ENCODE measurements at places on chromosomes 4 and X.

DNA sequence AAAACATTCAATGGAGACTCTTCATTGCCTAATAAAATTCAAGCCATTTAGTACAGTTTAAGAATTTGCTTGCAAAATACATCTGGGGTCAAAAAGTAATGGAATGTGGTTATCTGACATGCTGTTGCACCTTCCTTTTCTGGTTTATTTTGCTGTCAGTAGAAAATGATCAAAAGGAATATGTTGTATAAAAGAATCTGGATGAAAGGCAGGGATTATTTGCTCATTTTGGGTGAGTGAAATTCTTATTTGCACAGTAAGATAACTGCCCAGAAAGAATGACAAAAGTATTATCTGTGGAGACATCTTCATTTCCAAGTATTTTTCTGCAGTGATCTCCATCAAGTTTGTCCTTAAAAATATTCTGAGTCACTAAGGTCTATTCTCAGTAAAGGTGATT, 30.4 kb downstream of the BOD1L1 start:
- DNase-seq, result no peak

- DNase-seq, result no peak
Measured at GRCh38 chrX:84174348-84174747, 13.7 kb downstream of the RPS6KA6 start.

- DNase-seq, result peak; percentile 30
Measured at GRCh38 chrX:138191998-138192397, 519.5 kb downstream of the FGF13 start.

- DNase-seq, result no peak
Measured at GRCh38 chrX:104854188-104854587, 288.2 kb downstream of the IL1RAPL2 start.

DNA sequence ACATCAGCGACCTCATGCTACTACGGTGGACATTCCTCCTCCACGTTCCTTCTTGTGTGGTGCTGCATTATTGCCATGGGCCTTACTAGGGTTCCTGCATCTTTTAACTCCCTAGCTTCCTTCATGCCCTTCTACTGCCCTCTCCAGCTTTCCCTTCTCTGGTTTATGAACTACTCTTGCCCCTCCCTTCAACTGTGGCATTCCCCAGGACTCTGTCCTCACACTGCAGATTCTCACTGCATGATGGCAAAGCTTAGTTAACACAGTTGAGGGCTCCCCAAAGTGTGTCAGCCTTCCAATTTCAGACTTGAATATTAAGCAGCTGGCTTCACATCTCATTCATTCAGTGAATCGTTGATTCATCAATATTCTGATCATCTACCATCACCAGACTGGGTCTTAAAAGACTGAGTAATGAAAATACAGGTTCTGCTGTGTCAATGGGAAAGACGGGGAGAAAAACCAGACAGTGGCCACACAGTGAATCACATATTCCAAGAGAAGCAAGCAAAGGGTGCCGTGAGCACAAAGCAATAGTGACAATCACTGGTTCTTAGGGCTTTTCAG, 53.0 kb downstream of the ZFX start:
- DNase-seq, result no peak

DNA sequence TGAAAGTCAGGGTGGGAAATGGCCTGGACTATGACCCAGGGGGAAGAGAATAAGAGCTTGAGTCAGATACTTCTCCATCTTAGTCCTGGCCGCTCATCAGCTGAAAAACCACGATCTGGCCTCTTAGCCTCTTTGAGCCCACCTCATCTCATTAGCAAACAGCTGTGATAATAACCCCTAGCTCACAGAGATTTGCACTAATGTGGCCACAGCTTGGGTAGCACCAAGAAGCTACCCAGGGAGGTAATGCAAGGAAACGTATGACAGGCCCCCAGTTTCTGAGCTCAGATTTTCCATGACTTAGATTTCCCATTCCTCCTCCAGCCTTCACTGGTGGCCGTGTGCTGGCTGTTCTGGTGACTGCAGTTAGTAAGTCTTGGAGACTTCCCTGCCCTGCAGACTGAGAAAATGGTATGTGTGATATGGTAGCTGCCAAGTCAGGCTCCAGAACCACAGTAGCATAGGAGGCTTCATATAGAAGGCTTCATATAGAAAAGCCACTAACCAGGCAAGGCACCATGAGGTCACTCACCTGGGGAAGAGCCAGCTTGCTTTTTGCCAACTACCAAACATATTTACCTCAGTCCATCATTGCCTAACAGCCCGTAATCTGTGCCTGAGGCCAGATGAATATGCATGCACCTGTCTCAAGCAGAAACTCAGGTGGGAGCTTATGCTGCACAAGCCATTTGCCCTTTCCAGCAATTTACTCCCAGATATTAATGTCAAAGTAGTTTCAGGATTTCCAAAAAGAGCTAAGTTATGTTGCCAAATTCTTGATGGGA, 51.4 kb upstream of the GABRE start:
- DNase-seq, result no peak

DNA sequence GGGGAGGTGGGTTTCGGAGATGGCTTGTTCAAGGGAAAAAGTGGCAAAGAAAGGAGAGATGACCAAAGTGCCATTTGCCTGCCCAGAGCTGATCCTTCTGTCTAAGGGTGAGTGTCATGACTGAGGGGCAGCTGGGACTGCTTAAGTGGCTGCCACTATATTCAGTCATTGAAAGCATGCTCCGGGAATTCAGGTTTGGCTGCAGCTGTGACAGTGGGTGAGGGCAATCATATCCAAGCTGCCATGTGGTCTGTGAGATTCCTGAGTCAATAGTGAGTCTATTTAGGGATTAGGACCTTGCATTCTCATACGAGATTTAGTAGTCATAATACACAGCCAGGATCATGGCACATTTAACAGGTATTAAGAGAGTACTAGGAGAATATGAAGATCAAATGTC, 138.8 kb upstream of the BANK1 start:
- no peak for DNase-seq

- no peak for DNase-seq
Measured at GRCh38 chr4:159906051-159906450, 803.2 kb downstream of the RAPGEF2 start.

DNA sequence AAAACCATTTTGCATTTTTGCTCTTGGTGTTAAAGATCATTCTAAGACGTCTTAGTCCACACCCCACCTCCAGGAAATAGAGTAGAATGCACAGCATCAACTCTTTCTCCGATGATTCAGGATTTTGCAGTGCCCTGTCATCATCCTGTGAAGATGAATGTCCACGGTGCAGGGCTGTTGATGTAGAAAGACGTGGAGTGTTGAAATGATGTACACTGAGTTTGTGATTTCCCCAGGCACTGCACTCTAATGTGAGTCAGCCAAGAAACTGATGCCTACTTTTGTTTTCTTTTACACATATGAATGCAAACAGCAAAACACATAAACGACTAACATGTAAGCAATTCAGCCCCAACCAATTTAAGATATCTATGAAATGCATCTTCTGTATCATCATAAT, 10.5 kb downstream of the LGI2 start:
- peak; percentile 31 for DNase-seq
